Ovary (tissue), 10 donors: ENCODE measurements at places on chromosomes 4 and X. TPM values are rescaled to one million over a fixed set of nuclear protein-coding genes. Genes with fewer than 3 reads are reported as not detected.

DNA sequence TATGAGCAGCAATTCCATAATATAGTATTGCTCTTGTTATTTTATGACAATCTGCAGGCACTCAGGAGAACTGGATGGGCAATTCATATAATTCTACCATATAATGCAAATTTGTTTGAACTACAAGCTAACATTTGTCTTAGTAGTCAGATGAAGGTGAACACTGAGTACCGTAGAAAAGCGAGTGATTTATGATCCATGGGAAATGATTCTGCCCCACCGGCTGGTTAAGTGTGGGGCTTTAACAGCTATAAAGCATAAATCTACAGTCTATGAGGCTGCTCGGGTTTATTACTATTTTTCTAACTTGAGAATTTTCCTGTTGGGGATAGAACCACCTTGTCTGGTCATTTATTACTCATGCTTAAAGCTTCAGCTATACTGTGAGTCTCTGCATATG is 275.5 kb downstream of the PCDH10 start:
- no peaks in the 10 kb centered on the region for H3K36me3 ChIP-seq
- no peaks in the 10 kb centered on the region for H3K4me1 ChIP-seq
- H3K27me3 ChIP-seq = peaks cover 2% of the 10 kb centered on the region
- H3K4me3 ChIP-seq = no peak overlapping the region
- no peak overlapping the region for H3K27ac ChIP-seq
- DNase-seq = no peak

DNA sequence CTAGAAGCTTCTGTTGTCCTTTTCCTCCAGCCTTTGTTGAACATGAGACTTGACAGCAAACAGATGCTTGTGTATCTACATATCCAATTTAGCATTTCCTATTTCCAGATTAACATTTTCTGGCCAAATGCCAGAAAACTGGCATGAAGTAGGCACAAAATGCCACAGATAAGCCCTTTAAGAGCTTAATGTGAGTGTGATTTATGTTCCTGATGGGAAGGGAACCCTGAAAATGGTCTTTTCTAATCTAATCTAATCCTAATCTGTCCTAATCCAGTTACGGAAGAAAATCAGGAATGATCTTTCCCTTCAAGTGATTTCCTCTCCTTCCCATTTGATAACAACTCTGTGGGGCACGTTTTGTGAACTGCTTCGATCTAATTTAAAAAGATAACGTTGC is 133.0 kb upstream of the C1QTNF7 start:
- no peak for DNase-seq
- H3K4me3 ChIP-seq = no peak overlapping the region
- H3K36me3 ChIP-seq = no peaks in the 10 kb centered on the region

DNA sequence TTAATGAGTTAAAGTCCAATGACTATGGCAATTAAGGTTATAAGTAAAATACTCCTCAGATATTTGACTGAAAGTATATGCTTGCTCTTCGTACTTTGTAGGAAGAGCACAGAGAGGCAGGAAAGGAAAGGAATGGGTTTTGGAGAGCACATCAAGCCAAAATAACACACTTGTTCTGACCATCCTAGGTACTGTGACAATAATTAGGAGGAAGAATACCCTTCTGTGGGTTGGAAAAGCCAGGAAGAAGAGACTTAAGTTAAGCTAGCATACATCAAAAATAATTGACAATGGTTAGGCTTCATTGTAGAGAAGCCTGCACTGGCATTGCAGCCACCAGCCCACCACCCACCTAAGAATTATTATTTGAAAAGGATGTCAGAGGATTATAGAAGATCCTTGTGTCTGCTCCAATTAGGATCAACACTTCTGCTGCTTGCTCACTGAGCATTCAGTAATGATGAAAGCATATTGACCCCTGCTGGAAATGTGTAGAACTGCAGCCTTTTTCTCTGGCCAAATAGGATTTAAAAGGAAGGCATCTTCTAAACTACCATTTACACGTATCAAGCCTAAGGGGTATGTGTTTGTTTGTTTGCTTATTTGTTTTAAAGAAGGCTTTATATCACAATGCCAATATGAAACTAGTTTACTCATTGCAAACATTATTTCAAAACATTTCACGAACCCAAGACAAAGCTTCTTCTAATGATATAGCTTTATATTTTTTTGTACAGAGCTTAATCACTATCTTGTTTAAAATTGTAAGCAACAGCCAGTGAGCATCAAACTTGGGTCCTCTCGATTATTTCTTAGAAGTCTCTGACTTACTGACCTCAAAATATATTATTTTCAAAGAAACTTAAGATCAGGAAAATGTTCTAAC is 286.2 kb upstream of the TET2 start:
- H3K36me3 ChIP-seq = no peaks in the 10 kb centered on the region
- H3K4me1 ChIP-seq = no peaks in the 10 kb centered on the region
- DNase-seq = no peak
- no peak overlapping the region for H3K4me3 ChIP-seq

GRCh38 chr4:56907489-56908205 is at the start of gene REST:
REST (plus strand) TSS chr4:56907900; CDS start chr4:56910639, 2,739 bp downstream.
- no peaks in the 10 kb centered on the region for H3K36me3 ChIP-seq
- peak within 1 kb of the TSS; percentile 91 for H3K27ac ChIP-seq
- no peaks in the 10 kb centered on the region for H3K27me3 ChIP-seq
- peak within 1 kb of the TSS; percentile 66 for H3K4me3 ChIP-seq
- H3K4me1 ChIP-seq = peaks cover 10% of the 10 kb centered on the region

DNA sequence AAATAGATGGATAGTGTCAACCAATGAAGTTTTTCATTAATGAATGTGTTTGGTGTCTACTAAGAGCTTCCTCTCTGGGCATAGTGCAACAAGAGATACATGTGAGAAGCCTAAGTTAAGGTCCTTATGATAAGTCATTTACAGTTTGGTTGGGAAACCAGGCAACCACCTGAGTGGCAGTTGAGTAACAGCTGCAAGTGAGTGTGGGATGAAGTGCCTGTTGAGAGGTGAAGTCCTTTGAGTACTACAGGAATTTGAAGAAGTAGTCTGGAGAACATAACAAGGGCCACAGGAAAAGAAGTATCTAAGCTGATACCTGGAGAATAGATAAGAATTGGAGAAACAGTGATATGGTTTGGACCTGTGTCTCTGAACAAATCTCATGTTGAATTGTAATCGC is 48.5 kb upstream of the FRMPD4 start:
- no peaks in the 10 kb centered on the region for H3K4me1 ChIP-seq
- H3K27me3 ChIP-seq = no peaks in the 10 kb centered on the region
- no peaks in the 10 kb centered on the region for H3K36me3 ChIP-seq
- H3K27ac ChIP-seq = no peak overlapping the region
- DNase-seq = no peak

Gene LEF1
- 5.0 TPM for polyA plus RNA-seq

Gene CDX4
- not detected for polyA plus RNA-seq

Gene CACNA1F
- polyA plus RNA-seq = 0.32 TPM

Gene TCEAL2
- 65.4 TPM for polyA plus RNA-seq

DNA sequence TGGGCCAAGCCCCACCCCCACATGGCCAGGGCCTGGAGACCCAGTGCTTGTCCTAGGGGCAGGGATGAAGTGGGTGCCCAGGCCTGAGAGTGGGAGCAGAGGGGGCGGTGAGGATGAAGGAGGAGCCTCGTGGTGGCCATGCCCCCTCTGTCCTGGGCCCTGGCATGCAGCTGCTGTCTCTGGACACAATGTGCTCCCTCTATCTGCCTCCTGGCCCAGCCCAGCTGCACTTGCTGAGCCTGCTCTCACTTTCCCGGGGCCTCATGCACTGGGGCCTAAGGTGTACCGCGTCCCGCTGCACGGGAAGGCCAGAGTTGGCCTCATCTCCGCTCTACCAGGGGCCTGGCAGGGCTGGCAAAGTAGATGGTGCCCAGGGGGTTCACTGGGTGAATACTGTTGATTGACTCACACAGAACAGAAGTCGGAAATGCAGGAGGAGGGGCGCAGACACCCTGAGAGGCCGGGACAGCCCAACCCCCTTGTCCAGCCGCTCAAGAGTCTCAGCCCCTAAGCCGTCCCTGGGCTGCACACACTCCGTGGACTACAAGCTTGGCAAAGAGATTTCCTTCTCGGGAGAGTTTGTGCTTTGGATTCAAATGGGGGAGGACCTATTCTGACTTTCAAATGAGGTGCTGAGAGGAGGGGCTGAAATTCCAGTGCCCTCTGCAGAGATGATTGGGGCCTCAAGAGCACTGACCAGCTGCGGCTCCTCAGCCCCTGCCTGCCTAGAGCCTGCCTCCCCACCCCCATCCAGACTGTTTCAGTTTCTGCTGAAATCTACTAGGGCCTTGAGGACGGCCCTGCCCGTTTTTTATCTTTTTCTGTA is 112.4 kb downstream of the PSAPL1 start:
- no peak overlapping the region for H3K4me3 ChIP-seq
- no peak overlapping the region for H3K27ac ChIP-seq
- peak; percentile 74 for DNase-seq
- peaks cover 2% of the 10 kb centered on the region for H3K4me1 ChIP-seq

Gene EDA
- polyA plus RNA-seq = 8.4 TPM

DNA sequence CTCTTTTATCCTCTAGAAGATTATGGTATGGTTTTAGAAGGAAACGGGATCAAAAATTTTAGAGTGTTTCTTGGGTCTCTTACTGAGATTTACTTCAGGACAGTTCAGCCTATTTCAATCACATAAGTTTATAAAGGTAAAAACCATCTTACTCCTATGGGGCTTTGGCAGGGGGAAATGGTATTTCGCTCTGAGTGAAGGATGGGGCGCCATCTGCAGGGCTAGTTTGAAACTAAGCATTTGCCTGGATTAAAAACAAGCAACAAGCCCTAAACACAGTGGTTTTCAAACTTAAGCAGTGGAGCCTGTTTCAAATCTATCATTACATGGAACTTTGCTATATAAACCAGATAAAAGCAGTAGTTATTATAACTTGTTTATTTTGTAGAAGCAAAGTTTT is 361.5 kb upstream of the FMR1 start:
- H3K4me3 ChIP-seq = no peak overlapping the region
- H3K27me3 ChIP-seq = no peaks in the 10 kb centered on the region
- no peak for DNase-seq
- no peak overlapping the region for H3K27ac ChIP-seq
- no peaks in the 10 kb centered on the region for H3K4me1 ChIP-seq

DNA sequence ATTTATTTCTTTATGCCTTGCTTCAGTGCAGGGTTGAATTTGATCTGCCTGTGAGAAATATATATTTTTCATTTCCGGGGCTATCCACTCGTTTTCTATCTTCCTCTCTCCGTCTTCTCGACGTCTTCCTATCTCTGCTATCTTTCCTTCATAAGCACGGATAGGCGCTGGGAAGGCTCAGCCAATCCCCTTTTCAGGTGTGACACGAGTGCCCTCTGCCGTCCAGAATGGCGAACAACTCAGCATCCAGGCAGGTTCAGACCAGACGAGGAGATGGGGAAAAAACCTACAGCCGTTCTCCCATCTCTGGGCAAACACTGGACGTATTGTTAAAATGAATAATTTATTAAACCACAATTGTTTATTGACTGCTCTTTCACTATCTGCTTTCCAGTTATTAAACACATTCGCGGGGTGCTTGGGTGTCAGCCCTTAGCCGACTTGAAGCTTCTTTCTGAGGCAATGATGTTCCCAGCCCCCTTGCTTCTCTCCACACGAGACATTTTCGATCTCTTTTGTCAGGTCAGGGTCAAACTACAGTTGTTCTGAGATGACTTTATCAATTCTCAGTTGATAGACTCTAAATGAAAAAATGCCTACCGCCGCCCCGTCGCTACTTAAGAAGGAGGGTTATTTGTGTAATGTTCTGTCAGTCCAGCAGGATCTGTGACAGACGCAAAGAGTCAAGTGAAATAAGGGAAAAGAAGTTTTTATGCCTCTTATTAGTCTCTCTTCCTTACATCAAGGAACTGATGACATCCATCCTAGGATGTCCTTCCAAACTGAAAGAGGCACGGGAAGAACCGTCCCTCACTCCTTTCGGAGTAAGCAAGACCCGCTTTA is 96.3 kb upstream of the NOCT start:
- H3K27me3 ChIP-seq = no peaks in the 10 kb centered on the region
- no peaks in the 10 kb centered on the region for H3K36me3 ChIP-seq

GRCh38 chrX:12681047-12681446 is 110.2 kb upstream of the PRPS2 start:
- H3K27me3 ChIP-seq = no peaks in the 10 kb centered on the region
- no peak overlapping the region for H3K4me3 ChIP-seq
- no peaks in the 10 kb centered on the region for H3K36me3 ChIP-seq
- H3K4me1 ChIP-seq = no peaks in the 10 kb centered on the region
- no peak for DNase-seq

DNA sequence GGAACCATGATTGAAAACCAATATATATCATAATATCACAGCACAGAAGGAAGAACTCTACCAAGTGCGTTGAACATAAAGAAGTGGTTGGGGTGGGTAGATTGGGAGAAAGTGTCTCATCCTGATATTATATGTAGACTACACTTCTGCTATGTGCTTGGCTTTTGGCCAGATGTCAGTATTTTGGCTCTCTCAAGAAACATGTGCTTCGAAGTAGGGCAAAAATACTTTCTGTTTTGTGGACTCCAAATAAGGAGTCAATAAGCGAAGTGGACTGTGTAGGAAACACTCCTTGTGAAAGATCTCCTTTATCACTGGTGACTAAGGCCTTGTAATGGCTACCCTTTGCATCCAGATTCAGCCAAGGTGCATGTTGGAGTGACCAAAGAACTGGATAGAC is 7.8 kb upstream of the HPSE start:
- no peaks in the 10 kb centered on the region for H3K4me1 ChIP-seq
- DNase-seq = no peak
- H3K36me3 ChIP-seq = no peaks in the 10 kb centered on the region
- H3K4me3 ChIP-seq = no peak overlapping the region
- H3K27me3 ChIP-seq = no peaks in the 10 kb centered on the region
- no peak overlapping the region for H3K27ac ChIP-seq

Gene CLCN4
- polyA plus RNA-seq = 3.0 TPM

DNA sequence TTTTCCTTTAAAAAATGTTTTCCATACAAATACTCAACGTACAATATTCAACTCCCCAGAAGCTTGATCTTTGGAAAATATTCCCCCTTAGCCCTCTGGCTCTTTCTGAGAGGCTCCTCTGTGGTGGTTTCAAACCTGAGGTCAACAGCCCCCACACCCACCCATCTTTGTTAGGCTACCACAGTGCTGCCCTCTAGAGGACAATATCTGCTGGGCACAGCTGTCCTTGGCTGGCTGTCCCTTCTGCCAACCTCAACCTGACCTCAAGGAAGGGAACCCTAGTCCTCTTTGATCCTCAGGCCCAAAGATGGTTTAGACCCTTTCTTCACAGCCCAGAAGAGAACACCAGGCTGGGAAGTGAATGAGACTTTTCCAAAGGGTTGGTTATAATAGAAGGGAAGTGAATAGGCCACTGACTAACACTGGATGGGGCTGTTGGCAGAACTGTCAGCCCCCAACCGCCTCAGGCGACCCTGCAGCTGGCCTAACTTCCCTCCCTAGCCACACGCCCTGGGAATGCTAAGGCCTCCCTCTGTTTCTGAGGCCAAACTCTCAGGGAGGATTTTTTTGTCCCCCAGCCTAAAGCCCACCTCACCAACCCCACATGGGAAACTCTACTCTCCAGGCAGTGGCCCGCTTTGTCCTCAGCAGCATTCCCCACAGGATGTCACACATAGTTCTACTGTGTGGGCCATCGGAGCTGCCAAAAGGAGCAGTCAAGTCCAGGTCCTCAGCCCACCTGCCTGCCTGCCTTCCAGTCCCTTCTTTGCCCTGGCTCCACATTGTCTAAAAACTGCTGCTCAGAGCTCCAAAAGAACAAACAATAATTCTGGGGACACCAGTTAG is 34.3 kb downstream of the NYX start:
- H3K27me3 ChIP-seq = no peaks in the 10 kb centered on the region
- no peak overlapping the region for H3K27ac ChIP-seq
- no peaks in the 10 kb centered on the region for H3K36me3 ChIP-seq
- H3K4me1 ChIP-seq = no peaks in the 10 kb centered on the region
- no peak for DNase-seq

GRCh38 chrX:130878350-130879341 is 24.4 kb downstream of the ENOX2 start:
- no peaks in the 10 kb centered on the region for H3K36me3 ChIP-seq
- H3K27ac ChIP-seq = no peak overlapping the region
- no peak for DNase-seq
- no peaks in the 10 kb centered on the region for H3K27me3 ChIP-seq
- H3K4me3 ChIP-seq = no peak overlapping the region
- H3K4me1 ChIP-seq = no peaks in the 10 kb centered on the region

Gene CABS1
- not detected for polyA plus RNA-seq

Gene ATOH1
- polyA plus RNA-seq = not detected
